ENCODE measurements at places on chromosomes 7 and 10.

DNA sequence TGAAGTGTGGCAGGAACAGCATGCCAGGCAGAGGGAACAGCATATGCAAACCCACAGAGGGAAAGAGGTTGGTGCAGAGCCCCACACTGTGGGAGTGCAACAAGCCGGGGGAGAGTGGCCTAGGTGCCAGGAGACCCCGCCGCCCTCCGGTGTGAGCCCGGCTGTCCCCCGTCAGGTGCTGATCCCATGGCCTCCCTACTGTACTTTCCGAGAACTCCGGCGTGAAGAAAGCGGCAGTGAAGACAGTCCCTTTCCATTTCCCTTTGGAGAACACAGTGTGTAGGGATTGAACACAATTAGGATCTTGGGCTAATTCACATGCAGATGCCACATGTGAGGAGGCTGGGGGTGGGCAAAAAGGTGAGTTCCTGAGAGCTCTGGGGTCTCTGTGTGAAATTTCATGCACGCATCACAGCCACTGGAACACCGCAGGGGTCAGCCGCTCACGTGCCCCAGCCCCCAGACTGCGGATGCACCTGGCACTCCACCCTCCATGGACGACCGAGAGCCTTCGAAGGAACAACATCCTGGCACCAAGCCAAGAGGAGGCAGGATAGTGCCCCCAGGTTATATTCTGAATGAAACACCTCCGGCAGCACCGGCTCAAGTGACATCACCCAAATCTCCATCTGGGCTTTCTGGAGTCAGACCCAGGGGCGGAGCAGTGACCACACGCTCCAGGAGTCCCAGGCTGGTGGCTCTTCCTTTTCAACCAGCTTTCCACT, 82.1 kb upstream of the PPP2R2D start:
- DNase-seq = no peak

DNA sequence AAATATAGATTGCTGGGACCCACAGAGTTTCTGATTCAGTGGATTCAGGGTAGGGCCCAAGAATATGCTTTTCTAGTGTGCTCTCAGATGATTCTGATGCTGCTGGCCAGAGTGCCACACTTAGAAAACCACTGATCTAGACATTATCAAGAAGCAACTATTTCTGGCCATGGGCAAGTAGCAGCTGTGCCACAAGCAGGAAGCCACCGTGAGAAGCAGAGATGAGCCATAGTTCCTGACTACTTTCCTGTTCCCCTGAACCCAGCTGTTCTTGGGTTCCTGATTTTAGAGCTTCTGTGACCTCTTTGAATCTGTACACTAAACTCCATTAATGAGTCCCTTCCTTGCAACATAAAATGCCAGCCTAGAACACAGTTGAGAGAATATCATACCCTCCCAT, 38.1 kb upstream of the PIK3AP1 start:
- no peak for DNase-seq

- no peak for DNase-seq
Measured at GRCh38 chr10:101535949-101536348, 52.1 kb downstream of the POLL start.

DNA sequence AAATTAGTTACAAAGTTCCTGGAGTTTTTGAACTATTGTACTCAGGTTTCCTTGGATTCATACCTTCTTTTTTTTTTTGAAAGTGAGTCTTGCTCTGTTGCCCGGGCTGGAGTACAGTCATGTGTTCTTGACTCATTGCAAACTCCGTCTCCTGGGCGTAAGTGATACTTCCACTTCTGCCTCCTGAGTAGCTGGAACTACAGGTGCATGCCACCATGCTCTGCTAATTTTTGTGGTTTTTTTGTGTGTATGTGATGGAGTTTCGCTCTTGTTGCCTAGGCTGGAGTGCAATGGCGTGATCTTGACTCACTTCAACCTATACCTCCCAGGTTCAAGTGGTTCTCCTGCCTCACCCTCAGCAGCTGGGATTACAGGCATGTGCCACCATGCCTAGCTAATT, 22.3 kb downstream of the MCM10 start:
- no peak for DNase-seq

DNA sequence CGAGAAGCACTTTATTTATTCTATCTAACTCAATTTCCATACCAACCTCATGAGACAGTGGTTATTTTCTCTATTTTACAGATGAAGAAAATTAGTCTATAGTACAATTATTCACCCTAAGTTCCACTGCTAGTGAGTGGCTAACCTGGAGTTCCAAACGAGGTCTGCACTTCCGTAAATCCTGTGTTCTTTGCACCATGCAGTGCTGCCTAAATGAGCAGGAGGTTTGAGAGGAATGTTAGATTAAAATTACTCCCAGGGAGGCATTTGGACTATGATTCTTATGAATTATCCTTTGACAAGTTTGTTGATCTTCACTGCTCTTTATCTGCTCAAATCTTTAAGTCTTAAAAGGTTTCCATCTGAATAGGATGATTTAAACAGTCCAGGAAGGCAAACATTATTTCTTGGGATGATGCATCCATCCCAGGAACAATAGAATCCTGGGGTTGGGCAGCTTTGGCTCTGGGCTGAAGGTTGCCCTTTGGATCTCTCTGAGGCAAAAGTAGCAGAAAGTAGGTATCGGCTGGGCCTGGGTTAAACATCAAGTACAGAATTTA, 400.8 kb downstream of the REEP3 start:
- no peak for DNase-seq

- no peak for DNase-seq
Measured at GRCh38 chr7:22307816-22308215, 49.1 kb downstream of the RAPGEF5 start.

GRCh38 chr10:132512693-132513345, 24.8 kb upstream of the INPP5A start:
- no peak for DNase-seq

- peak; percentile 42 for DNase-seq
Measured at GRCh38 chr10:100562008-100562672, 26.4 kb downstream of the HIF1AN start.

- DNase-seq = no peak
Measured at GRCh38 chr10:4024027-4024426, 239.0 kb upstream of the KLF6 start.

DNA sequence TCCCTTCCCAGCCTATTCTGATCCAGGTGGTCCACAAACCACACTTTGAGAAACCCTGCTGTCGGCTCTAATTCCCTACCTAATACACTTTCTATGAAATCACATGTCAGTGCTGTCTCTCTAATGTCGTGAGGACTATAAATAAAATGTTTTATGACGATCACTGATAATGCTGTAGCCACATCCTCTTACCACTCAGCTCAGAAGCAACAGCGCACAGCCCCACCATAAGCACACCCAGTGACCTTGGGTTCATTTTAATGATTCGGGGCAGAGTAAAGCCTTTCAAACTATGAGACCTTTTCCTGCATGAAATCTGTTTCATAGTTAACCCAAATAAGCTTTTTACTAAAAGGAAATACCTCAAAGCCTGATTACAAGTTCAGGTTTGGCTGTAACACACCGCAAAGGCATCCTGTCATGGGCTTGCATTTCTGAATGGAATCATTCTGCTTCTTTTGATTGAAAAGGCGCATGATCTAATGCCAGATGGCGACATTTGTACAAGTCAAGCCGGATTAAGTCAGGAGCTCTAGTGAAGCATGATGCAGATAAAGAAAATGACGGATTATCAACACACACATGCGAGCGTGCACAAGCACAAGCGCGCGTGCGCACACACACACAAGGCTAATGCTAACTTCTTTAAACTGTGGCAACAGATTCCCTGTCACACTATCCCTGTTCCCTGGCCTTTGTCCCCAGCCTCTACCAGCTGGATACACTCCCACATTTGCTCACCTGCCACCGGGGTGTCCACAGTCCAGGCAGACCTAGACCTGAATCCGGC, 180.5 kb upstream of the PDE1C start:
- DNase-seq = no peak

GRCh38 chr7:30526163-30526562, 21.5 kb upstream of the GGCT start:
- no peak for DNase-seq

DNA sequence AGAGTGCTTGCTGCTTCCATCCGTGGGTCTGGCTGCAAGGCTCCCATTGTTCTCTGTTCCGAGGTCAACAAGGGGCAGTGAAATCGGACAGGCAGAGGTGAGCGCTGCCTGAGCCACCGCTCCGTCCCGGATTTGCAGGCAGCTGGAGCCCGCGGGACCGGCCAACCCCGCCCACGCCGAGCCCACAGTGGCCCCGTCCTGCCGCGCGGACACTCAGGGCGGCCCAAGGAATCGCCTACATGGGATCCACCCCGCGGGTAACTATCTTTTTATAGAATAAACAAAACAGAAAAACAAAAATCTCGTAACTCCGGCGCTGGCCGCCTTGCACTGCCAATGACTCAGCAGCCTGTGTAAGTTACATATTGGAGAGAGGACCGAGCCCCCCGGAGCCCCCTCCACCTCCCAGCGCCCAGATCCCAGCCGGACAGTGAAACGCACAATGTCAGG, 1.9 kb downstream of the BNIP3 start:
- no peak for DNase-seq

- DNase-seq = no peak
Measured at GRCh38 chr7:8435095-8435494, 1.7 kb downstream of the NXPH1 start.

GRCh38 chr10:18689498-18689897, 30.3 kb downstream of the ARL5B start:
- DNase-seq = no peak

- no peak for DNase-seq
Measured at GRCh38 chr10:93199191-93199751, 125.6 kb downstream of the CYP26A1 start.

DNA sequence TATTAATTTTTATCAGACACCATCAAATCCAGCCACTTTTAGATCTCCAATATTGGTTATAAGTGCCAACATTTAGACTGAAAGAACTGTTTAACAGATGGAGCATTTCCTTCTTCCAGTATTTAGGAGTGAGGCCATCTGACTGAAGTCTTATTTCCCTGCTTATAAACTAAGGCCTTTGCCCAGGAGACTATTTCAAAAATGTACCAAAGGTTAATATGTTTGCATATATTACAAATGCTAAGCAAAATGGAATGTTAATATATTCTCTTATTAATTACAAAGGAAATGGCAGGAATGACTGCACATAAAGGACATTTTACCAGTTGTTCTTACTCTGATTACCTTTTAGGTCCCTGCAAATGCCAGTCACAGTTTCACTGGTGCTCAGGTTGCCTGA, 238.9 kb upstream of the PLXNA4 start:
- no peak for DNase-seq

GRCh38 chr7:121301446-121302213, 27.2 kb upstream of the WNT16 start:
- no peak for DNase-seq

- DNase-seq = no peak
Measured at GRCh38 chr10:21758239-21758638, 224.2 kb downstream of the MLLT10 start.

- no peak for DNase-seq
Measured at GRCh38 chr10:47169581-47169980, 130.4 kb upstream of the GDF10 start.

- no peak for DNase-seq
Measured at GRCh38 chr10:131644289-131644688, 256.5 kb upstream of the PPP2R2D start.

GRCh38 chr7:142722248-142722794, 27.0 kb upstream of the PRSS1 start:
- no peak for DNase-seq

- no peak for DNase-seq
Measured at GRCh38 chr10:51743146-51743545, 43.8 kb upstream of the CSTF2T start.

- peak; percentile 22 for DNase-seq
Measured at GRCh38 chr7:132580717-132581285, 4.5 kb upstream of the PLXNA4 start.

- DNase-seq = no peak
Measured at GRCh38 chr7:148927123-148928045, 43.3 kb upstream of the EZH2 start.

- no peak for DNase-seq
Measured at GRCh38 chr10:11679946-11680345, 62.2 kb upstream of the ECHDC3 start.

GRCh38 chr10:36725581-36726520, 399.5 kb upstream of the ANKRD30A start:
- DNase-seq = no peak

DNA sequence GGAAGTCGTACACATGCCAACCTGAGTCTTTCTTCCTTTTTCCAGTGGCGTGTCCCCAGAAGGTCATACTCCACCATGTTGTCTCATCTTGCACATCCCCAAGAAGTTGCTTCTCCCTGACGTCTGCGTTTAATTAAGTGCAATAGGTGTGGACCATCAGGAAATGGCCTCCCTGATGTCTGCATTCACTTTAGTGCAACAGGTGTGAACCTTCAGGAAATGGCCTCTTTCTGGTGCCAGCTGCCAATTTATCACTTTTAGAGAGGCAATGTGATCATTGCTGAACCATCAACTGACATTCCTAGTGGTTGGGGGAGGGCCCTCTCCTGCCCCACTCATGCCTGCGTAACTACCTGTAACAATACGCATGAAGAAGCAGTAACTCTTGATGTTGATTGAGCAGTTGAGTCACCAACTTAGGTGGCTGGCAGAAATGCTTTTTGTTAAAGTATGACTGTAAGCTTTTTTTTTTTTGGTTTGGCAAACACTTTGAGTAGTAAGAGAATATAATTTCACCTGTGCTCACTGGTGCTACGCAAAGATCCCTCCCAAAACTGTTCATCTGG, 25.8 kb downstream of the SCIN start:
- no peak for DNase-seq

DNA sequence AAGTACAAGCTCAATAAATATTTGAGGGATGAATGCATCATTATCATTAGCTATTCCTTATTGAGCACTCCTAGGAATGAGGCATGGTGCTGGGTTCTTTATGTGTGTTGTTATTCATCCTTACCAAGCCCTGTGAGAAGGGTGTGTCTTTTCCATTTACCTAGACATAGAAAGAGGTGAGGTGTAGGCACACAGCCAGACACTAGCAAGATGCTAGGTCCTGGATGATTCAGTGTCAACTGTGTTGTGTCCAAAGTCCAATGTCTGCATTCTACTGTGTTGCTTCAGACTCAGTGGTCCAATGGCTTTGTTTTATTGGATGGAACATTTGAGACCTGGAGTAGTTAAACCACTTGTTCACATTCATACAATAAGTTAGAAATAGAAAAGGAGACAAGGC, 605.5 kb downstream of the LRMDA start:
- DNase-seq = no peak

GRCh38 chr7:92246360-92247101, 757 bp downstream of the ANKIB1 start:
- DNase-seq = no peak

GRCh38 chr10:103188853-103189252, 4.2 kb downstream of the NT5C2 start:
- no peak for DNase-seq

- DNase-seq = no peak
Measured at GRCh38 chr10:133590970-133591359, 25.6 kb upstream of the SYCE1 start.

- DNase-seq = no peak
Measured at GRCh38 chr7:77270094-77270480, 70.5 kb upstream of the FGL2 start.

GRCh38 chr7:15888090-15888489, 201.6 kb upstream of the MEOX2 start:
- DNase-seq = no peak

- no peak for DNase-seq
Measured at GRCh38 chr7:80608336-80608735, 30.1 kb upstream of the CD36 start.

GRCh38 chr7:25770235-25770634, 381.8 kb upstream of the NFE2L3 start:
- no peak for DNase-seq

GRCh38 chr7:101538596-101539459, 90.3 kb downstream of the MYL10 start:
- peak; percentile 44 for DNase-seq

Measured in stimulated activated CD4-positive, alpha-beta T cell treated with anti-CD3 and anti-CD28 coated beads, Interleukin-1b, Interleukin-23, amount 100 ng/mL, for 1 hour (primary cell).